Effector memory CD8-positive, alpha-beta T cell (primary cell): ENCODE measurements at places on chromosomes 2 and 18.

DNA sequence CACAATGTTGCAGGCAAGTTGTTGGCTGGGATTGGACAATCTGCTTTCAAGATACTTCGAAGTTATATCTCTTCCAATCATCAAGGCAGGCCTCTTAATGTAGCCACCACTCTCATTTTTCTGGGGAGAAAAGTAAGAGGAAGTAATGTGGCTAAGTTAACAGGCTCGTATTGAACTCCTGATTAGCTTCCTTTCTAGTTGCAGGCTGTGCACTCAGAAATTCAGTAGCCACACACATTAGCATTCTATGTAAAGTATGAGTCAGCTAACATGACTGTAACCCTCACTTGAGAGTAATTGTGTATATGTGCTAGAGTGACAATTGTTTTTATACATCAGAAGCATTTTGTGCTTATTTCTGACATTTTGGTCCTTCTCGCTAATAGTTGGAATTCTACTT lies 3.3 kb downstream of the TWSG1 start:
- H3K4me1 ChIP-seq, result peaks cover 10% of the 10 kb centered on the region
- no peak overlapping the region for H3K4me3 ChIP-seq
- H3K27me3 ChIP-seq, result no peaks in the 10 kb centered on the region
- no peak overlapping the region for H3K27ac ChIP-seq

- no peak for DNase-seq
- no peak overlapping the region for H3K27ac ChIP-seq
- no peak overlapping the region for H3K4me3 ChIP-seq
- peaks cover 61% of the 10 kb centered on the region for H3K27me3 ChIP-seq
- H3K4me1 ChIP-seq, result peaks cover 14% of the 10 kb centered on the region
- H3K36me3 ChIP-seq, result peaks cover 9% of the 10 kb centered on the region
These were observed 12.0 kb upstream of the SP9 start for GRCh38 chr2:174322746-174323145.

- H3K4me3 ChIP-seq, result no peak overlapping the region
- no peaks in the 10 kb centered on the region for H3K4me1 ChIP-seq
- no peaks in the 10 kb centered on the region for H3K27me3 ChIP-seq
These were observed 254.2 kb upstream of the SESTD1 start for GRCh38 chr2:179518830-179519229.

- no peak overlapping the region for H3K4me3 ChIP-seq
- H3K36me3 ChIP-seq, result no peaks in the 10 kb centered on the region
- H3K27ac ChIP-seq, result no peak overlapping the region
- DNase-seq, result no peak
These were observed 237.5 kb downstream of the ZBTB7C start for GRCh38 chr18:48171490-48172188.

DNA sequence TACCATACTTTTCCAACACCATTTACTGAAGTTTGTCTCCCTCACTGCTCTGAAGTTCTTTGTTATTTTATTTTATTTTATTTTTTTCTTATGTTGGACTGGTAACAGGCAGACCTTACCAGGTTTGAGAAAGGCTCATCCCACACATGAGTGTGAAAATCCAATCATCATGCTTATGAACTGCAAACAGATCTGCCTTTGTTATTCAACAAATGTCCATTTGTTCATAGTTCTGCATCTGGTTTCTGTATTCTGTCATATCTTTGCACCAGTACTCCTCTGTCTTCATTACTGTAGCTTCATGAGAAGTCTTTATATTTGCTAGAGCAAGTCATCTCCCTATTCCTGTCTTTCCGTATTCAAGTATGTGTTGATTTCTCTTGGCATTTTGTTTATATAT lies 5.3 kb downstream of the RNU2-63P start:
- no peak overlapping the region for H3K27ac ChIP-seq
- no peak for DNase-seq
- no peak overlapping the region for H3K4me3 ChIP-seq
- H3K36me3 ChIP-seq, result peaks cover 7% of the 10 kb centered on the region
- H3K27me3 ChIP-seq, result no peaks in the 10 kb centered on the region
- peaks cover 3% of the 10 kb centered on the region for H3K4me1 ChIP-seq

DNA sequence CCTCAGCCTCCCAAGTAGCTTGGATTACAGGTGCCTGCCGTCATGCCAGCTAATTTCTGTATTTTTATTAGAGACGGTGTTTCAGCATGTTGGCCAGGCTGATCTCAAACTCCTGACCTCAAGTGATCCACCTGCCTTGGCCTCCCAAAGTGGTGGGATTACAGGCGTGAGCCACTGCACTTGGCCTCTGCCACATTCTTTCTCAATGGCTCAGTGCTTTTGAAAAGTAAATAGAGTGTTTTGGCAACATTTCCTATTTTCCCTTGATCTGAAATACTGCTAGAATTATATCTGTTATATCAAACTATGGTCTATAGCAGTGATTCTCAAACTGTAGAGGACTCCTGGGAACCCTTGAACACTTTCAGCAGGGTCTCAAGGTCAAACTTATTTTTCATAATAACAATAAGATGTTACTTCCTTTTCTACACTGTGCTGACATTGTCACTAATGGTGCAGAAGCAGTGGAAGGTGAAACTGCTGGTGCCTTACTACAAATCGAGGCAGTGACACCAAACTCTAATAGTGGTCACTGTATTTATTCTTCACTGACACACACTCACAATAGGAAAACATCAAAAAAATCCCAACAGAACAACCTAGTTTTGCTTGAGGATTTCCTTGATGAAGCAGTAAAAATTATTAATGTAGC lies 10.6 kb downstream of the DAW1 start:
- H3K27me3 ChIP-seq, result no peaks in the 10 kb centered on the region
- no peaks in the 10 kb centered on the region for H3K36me3 ChIP-seq
- peaks cover 4% of the 10 kb centered on the region for H3K4me1 ChIP-seq
- no peak overlapping the region for H3K27ac ChIP-seq
- no peak overlapping the region for H3K4me3 ChIP-seq
- DNase-seq, result no peak

- no peaks in the 10 kb centered on the region for H3K27me3 ChIP-seq
- H3K4me3 ChIP-seq, result no peak overlapping the region
- peaks cover 2% of the 10 kb centered on the region for H3K36me3 ChIP-seq
- H3K27ac ChIP-seq, result peak overlapping the region; percentile 47
- H3K4me1 ChIP-seq, result peaks cover 22% of the 10 kb centered on the region
These were observed 8.1 kb downstream of the STK39 start for GRCh38 chr2:168239281-168239680.

- no peaks in the 10 kb centered on the region for H3K27me3 ChIP-seq
- no peaks in the 10 kb centered on the region for H3K4me1 ChIP-seq
- H3K36me3 ChIP-seq, result no peaks in the 10 kb centered on the region
- H3K27ac ChIP-seq, result no peak overlapping the region
These were observed 310.8 kb downstream of the ERBB4 start for GRCh38 chr2:212227755-212228154.
